Esophagus squamous epithelium (tissue), 5 donors: ENCODE measurements at places on chromosomes 3 and 15. TPM values are rescaled to one million over a fixed set of nuclear protein-coding genes. Genes with fewer than 3 reads are reported as not detected.

DNA sequence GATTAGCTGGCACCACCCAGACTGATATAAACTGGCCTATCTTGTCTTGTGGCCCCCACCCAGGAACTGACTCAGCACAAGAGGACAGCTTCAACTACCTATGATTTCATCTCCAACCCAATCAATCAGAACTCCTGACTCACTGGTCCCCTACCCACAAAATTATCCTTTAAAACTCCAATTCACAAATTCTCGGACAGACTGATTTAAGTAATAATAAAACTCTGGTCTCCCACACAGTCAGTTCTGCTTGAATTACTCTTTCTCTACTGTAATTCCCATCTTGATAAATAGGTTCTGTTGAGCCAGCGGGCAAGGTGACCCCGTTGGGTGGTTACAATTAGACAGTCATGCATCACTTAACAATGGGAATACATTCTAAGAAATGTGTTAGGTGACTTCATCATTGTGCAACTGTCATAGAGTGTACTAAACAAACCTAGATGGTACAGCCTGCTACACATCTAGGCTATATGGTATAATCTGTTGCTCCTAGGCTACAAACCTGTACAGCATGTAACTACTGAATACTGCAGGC lies 48.1 kb upstream of the MAP4 start:
- no peak overlapping the region for H3K4me3 ChIP-seq
- DNase-seq = no peak
- H3K36me3 ChIP-seq = no peaks in the 10 kb centered on the region
- H3K4me1 ChIP-seq = peaks cover 8% of the 10 kb centered on the region
- H3K27me3 ChIP-seq = no peaks in the 10 kb centered on the region

- DNase-seq = no peak
- peak overlapping the region; percentile 26 for H3K27ac ChIP-seq
- H3K4me1 ChIP-seq = peaks cover 39% of the 10 kb centered on the region
- no peak overlapping the region for H3K4me3 ChIP-seq
- no peaks in the 10 kb centered on the region for H3K36me3 ChIP-seq
Measured at GRCh38 chr3:14405360-14406238, 3.2 kb downstream of the SLC6A6 start.

DNA sequence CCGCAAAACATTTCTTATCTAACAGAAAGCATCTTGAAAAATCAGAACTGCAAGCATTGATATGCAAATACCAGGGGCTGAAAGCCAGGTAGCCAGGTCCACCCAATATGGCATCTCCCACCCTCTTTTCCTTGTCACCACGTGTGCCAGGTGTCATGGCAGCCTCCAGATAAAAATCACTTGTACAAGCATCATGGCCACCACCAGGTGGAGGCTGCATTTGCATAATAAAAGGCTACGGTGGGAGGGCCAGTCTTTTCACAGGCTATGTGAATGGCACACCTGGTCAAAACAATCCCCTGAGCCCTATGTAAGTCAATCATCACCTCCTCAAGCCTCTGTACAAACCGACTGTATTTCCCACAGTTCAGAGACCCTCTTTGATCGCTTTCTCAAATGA lies 1233.1 kb upstream of the ALCAM start:
- H3K27me3 ChIP-seq = no peaks in the 10 kb centered on the region
- no peaks in the 10 kb centered on the region for H3K4me1 ChIP-seq
- no peak overlapping the region for H3K27ac ChIP-seq
- DNase-seq = no peak

GRCh38 chr3:178684881-178685590 lies 148.8 kb downstream of the KCNMB2 start:
- H3K4me1 ChIP-seq = no peaks in the 10 kb centered on the region
- H3K27me3 ChIP-seq = no peaks in the 10 kb centered on the region
- no peak overlapping the region for H3K4me3 ChIP-seq
- H3K27ac ChIP-seq = no peak overlapping the region

DNA sequence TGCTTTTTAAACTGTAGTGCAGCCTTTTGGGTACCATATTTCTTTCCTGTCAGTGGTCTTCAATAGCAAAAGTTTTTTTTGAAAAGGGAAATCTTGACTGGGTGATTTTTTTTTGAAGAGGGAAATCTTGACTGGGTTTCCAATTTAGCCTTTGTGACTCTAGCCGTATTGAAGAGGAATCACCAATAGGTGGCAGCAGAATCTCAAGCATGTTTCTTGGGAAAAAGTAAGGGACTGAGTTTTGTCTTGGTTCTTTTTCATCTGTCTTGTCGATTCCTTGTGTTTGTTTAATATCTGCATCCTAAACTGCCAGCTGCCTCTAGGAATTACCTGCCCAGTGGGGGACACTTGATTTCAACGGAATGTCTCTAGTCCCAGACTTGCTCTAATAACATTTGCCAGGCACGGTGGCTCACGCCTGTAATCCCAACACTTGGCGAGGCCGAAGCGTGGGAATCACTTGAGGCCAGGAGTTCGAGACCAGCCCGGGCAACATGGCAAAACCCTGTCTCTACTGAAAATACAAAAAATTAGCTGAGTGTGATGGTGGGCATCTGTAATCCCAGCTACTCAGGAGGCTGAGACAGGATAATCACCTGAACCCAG lies 89.2 kb downstream of the RBPMS2 start:
- H3K27me3 ChIP-seq = no peaks in the 10 kb centered on the region
- no peak overlapping the region for H3K4me3 ChIP-seq
- H3K4me1 ChIP-seq = peaks cover 3% of the 10 kb centered on the region
- no peak overlapping the region for H3K27ac ChIP-seq

GRCh38 chr15:51093839-51094605 lies 684 bp downstream of the TNFAIP8L3 start:
- peaks cover 25% of the 10 kb centered on the region for H3K27me3 ChIP-seq
- no peaks in the 10 kb centered on the region for H3K36me3 ChIP-seq
- H3K4me1 ChIP-seq = peaks cover 77% of the 10 kb centered on the region
- H3K27ac ChIP-seq = peak overlapping the region; percentile 88

Gene PIF1
- 5.5 TPM for total RNA-seq

Gene C2CD4A
- 0.19 TPM for total RNA-seq

Gene CD200R1
- 2.9 TPM for total RNA-seq

Gene CYP11A1
- 17.0 TPM for total RNA-seq
